Activated CD4-positive, alpha-beta T cell treated with anti-CD3 and anti-CD28 coated beads, Interleukin-2, amount 50 U/mL, for 48 hours (primary cell): ENCODE measurements at places on chromosomes 6 and 20.
A peak's percentile ranks its signal among the peaks of the same experiment; 100 is the strongest.

DNA sequence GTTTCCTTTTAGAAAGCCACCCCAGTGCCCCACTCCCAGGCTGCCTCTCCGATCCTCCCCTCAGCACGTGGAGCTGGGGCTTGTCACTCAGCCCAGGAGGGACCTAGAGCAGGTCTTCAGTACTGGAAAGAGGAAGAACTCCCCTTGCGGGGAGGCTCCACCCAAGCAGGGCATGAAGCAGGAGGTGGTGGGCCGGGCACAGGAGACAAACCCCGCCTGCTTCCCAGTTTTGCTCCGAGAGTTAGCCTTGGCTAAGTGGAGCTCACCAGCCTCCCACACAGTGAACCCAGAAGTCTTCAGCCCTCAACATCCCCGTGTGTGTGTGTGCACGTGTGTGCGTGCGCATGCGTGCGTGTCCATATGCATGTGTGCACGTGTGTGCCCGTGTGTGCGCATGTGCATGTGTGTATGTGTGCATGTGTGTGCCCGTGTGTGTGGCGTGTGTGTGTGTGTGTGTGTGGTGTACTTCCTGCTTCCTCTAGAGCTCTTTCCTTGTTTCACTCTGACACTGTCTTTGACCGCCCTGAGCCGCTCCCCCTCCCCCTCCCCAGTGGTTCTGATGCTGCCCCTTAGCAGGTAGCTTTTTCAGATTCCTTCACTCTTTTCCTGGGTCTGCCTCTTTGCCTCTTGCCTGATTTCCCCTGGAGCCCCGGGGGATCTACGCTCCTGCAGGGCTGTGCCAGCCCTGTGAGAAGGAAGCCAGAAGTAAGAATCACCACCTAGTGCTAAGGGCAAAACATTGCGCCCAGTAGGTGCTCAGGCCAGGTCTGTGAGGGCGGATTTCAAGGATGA is 239.8 kb downstream of the CDC5L start:
- no peak for DNase-seq

GRCh38 chr6:26043384-26044139 is 43.7 kb upstream of the HFE start:
- DNase-seq = peak; percentile 65

DNA sequence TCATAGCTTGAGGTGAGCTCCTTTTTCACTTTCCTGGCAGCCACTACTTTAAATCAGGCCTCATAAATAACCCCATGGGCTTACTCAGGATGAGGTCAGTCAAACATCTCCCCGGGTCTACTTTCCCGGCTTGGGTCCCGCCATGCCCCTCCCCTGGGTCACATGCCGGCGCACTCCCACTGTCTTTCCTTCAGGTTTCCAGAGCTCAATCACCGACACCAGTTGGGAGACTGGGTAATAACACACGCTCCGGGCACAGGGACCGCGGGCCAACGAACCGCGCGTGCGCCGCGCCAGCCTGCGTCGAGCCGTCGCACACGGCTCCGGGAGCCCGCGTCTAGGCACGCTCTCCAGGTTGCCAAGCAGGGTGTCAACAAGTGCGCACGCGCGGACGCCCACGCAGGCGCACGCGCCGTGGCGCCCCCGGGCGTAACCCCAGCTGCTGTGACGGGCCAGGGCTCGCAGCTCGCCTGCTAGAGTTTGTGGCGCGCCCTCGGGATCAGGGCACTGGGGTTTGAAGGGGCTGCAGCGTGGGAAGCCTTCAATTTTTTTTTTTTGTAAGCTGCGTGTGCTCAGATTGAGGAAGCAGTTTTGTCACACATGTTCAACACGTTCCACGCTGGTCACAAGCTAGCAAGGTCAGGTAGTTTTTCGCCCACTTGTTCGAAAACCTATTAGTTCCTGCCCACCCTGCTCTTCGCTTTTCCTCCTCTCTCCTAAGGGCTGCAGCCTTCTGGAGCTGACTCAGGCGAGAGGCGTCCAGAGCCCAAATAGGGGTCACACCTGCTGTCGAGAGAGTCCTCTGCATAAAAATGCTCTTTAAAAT is 31.8 kb downstream of the TFAP2B start:
- no peak for DNase-seq

DNA sequence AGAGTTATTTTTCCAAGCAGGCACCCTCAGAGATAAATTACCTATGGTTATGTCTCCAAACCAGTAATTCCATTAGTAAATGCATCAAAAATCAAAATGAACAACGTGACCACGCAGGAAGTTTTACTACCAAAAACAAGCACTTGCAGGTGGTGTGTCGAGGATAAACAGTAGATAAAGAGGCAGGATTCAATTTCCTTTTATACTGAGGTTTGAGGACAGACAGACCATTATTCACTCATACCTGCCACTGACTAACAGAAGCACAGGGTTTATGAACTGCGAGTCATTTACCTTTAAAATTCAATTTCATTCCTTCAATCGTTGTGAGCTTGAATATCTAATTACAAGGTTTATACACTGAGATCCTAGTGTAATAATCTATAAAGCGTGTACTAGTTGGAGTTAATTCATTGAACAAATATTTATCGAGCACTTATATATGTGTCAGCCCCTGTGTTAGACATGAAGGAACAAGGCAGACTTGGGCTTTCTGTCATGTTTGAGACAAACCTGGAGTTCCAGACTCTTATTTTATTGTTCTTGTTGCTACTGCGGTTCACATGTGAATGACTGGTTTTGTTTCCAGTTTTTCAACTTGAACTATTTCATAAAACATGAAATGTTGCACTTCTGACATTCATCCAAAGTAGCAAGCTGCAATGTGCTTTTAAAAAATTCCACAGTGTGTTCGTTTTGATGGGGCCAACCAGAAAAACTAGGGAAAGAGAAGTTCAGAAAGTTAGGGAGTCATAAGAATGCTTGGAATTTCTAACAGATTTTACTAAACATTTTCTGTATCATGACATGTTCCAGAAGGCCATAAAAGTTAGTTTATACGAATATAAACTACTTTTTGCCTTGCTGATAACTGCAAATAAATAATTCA is 205.6 kb downstream of the UST start:
- no peak for DNase-seq

DNA sequence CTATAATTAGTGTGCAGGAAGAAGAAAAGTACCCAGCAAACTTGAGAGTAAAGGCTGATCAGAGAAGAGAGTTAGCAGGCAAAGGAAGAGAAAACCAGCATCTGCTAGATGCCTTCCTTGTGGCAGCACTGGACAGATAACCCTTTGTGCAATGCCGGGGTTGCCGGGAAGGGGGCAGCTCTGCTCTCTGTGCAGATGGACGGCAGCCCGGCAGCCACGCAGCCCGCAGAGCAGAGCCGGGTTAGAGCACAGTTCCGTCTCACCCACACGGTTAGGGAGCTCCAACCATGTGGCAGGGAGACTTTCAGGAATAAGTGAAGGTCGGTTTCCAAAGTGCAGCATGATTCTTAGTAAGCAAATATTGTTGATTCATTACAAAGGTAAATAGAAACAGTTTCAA is 80.0 kb upstream of the RPS6KA2 start:
- peak; percentile 17 for DNase-seq

GRCh38 chr6:140041056-140041455 is 666.6 kb upstream of the CITED2 start:
- no peak for DNase-seq

- no peak for DNase-seq
Observed at GRCh38 chr6:113649276-113649675, 207.9 kb upstream of the MARCKS start.

GRCh38 chr20:9243986-9244385 is 175.1 kb downstream of the PLCB4 start:
- DNase-seq = no peak

DNA sequence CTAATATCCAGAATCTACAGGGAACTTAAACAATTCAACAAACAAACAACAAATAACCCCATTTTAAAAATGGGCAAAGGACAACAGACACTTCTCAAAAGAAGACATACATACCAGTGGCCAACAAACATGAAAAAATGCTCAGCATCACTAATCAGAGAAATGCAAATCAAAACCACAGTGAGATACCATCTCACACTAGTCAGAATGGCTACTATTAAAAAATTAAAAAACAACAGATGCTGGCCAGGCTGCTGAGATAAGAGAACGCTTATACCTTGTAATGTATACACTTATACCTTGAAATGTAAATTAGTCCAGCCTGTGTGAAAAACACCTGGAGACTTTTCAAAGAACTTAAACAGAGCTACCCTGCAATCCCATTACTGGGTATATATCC is 166.8 kb downstream of the IBTK start:
- no peak for DNase-seq

GRCh38 chr6:46704562-46704961 is 16.9 kb downstream of the TDRD6 start:
- no peak for DNase-seq

GRCh38 chr6:134689177-134689576 is 260.7 kb downstream of the ALDH8A1 start:
- DNase-seq = no peak

DNA sequence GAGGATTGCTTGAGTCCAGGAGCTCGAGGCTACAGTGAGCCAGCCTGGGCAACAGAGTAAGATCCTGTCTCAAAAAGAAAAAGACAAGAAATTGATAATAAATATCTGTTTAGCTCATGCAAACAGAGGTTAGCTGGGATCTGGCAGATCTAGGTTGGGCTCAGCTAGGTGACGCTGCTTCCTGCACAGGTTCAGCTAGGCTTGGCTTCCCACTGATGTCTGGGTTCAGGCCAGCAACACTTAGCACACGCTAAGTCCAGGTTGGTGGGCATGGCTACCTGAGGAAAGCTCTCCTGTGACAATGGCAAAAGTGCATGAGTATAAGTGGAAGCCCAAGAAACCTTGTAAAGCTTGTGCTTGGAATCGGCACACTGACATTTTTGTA is 48.7 kb downstream of the RIN2 start:
- no peak for DNase-seq

GRCh38 chr6:169999367-169999766 is 247.9 kb downstream of the ERMARD start:
- no peak for DNase-seq

DNA sequence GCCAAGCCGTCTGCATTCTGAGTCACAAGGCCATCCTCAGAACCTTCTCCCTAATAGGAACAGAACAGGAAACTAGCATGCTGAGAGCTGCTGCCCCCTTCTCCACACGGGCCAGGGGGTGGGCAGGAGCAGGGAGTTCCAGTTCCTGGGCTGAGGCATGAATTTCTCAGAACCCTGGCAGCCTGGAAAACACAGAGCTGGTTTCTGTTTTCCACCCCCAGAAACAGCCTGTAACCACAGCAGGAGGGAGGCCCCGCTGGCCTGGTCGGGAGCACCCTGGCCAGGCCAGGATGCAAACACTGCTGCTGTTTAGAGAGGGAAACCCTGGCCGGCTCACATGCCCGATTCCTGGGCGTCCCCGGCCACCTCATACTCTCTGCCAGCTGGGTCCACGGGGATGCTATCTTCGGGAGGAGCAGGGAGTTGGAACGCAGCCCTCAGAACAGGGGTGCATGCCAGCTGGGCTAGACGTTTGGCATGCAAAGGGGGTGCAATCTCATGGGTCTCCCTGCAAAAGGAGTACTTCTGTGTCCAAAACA is 130.1 kb downstream of the NFATC2 start:
- DNase-seq = no peak

- no peak for DNase-seq
Observed at GRCh38 chr6:158707120-158707820, 57.4 kb downstream of the SYTL3 start.

DNA sequence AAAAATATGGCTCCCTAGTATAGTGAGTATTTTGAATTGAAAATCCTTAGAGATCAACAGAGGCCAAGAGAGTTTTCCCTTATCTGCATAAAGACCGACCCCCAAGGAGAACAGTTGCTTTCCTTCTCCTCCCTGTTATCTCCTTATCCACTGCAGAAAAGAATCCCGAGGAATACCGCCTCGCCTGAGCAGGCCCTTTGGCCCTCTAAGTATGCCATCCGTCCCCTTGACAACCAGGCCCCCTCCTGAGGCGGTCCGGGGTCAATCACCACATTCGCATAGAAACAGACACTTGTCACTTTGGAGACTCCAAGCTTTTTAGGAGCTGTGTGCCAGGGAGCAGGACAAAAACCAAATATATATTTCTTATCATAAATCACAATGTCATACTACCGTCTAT is 15.9 kb upstream of the GGTLC1 start:
- DNase-seq = no peak

DNA sequence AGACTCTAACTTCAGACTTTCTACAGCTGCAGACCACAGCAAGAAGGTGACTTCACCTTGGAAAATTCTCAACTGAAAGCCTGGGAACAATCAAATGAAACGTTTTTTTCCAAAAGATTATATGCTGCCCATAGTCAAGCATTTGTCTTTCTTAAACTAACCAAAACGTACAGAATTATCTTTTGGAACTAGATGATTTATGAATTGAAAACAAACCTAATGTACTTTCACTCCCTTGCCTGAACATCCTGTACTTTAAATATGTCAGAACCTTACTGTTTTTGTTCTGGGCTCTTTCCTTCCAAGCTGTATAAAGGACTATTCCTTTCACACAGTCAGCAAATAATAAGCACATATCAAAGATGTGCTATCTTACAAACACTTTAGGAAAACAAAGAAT is 62.4 kb upstream of the TNFAIP3 start:
- DNase-seq = no peak

DNA sequence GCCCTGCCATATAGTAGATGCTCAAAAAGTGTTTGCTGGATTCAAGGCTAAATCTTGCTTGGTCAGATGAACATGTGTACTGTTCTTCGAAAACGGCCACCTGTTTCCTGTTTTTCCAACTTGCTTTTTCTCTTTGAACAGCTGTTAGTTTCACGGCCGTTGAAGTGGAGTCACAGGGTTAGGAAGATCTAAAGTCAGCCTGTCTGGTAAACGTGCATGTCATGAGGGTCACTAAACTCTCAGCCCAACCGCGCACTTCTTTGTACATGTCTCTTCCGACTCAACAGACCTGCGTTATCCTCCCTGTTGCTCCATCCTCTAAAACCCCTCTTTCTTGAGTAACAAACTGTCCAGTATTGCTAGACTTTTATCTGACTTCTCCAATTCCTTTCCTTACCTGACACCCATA is 93.2 kb upstream of the MAN1A1 start:
- DNase-seq = no peak

- DNase-seq = no peak
Observed at GRCh38 chr6:1679688-1680068, 70.0 kb downstream of the FOXC1 start.

- DNase-seq = no peak
Observed at GRCh38 chr6:86148586-86148985, 505.9 kb upstream of the SYNCRIP start.

DNA sequence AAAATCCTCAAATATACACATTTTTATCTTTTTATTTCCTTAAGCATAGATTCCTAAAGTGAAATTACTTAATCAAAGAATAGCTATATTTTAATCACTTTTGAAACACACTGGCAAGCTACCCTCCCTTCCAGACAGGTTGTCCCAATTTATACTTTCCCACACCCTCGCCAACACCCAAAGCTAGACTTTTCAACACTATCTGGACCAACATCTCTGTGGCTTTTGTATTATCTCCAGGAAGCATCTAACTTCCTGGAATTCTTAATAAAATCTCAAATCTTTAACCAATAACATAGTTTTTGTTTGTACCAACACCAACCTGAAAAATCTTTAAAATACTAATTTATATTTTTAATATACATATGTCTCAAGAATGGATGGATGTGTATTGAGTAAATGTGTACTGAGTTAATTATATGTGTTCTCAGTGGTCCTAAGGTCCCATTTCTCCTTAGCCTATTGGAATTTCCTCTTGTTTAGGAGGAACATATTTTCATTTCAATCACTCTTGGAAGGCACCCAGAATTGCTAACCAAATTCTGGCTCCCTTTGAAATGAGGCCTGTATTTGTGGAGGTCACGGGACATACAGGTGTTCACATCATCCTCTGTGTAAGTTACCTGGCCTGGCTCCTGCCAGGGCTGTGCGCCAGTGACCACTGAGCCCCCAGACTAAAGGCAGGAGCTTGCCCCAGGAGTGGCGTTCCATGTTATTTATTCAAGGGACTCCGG is 17.4 kb upstream of the GFOD1 start:
- no peak for DNase-seq

- DNase-seq = no peak
Observed at GRCh38 chr6:155880900-155881299, 425.3 kb upstream of the NOX3 start.
